ENCODE measurements at places on chromosomes 16 and 17.
A peak's percentile ranks its signal among the peaks of the same experiment; 100 is the strongest.

DNA sequence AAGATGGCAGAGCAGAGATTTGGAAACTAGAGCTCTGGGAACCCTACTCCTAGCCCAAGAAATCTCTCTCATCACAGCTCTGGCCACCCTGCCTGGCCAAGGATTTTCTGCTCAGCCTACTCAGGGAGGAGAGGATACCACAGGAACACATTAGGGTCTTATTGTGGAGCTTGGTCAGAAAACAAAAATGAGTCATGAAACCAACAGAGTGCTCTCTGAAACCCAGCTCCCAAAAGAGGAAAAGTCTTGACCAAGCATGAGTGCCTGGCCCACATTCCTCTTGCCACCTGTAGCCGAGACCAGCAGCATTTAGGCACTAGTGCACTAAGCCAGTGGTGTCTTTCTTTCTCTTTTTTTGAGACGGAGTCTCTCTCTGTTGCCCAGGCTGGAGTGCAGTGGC is 18.1 kb downstream of the SLC13A5 start:
- no peak for DNase-seq

- peak; percentile 68 for DNase-seq
These were observed 5.2 kb upstream of the CDC42EP4 start for GRCh38 chr17:73316919-73317505.

DNA sequence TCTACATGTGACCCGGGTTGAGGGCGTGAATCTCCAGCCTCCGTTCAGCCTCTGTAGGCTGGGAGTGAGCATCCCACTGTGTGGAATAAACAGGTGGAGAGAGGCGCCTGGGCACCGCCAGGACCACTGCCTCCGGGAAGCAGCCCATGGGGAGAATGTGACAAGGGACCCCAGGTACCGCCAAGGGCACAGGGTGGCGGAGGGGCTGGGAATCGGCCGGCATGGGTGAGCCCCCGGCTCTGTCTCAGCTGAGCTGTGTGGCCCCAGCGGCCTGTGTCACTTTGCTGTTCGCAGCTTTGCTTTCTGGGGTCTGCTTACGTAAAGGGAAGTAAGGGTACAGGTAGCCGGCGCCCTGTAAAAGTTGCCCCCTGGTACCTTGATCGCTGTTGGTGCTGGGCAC is 11.5 kb downstream of the GSE1 start:
- DNase-seq: no peak

GRCh38 chr16:50099957-50100648 is 34.3 kb downstream of the HEATR3 start:
- DNase-seq: no peak

DNA sequence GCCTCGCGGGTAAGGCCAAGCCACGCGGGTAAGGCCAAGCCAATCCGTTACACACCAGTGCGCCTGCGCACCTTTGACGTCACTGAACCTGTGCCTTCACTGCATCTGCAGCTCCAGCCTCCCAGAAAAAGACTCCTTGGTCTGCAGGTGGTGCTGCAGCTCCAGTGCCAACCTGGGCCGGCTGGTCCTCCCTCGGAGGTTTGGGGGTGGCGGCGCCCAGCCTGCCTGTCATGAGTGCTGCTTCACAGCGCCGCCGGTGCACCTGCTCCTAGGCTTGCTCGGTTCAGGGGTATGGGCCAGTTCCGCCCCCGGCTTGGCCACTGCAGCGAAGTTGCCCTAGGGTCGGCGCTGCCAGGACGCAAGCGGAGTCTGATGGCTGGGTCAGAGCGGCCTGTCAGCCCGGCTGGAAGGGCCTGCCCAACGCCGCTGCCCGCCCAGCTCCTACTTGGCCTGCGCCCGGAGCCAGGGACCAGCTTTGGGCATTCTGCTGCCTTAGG is 146.6 kb downstream of the USP22 start:
- no peak for DNase-seq

- DNase-seq: no peak
These were observed 88.8 kb downstream of the MRM1 start for GRCh38 chr17:36690190-36690589.

GRCh38 chr17:82064433-82065192 is 991 bp downstream of the DUS1L start:
- DNase-seq: no peak

- DNase-seq: peak; percentile 78
These were observed 14.5 kb downstream of the GLIS2 start for GRCh38 chr16:4330277-4330874.

GRCh38 chr17:42681976-42682721 is at the start of gene CNTNAP1:
CNTNAP1 (plus strand) TSS chr17:42682531; CDS start chr17:42682830, 299 bp downstream.
- DNase-seq: peak; percentile 86

DNA sequence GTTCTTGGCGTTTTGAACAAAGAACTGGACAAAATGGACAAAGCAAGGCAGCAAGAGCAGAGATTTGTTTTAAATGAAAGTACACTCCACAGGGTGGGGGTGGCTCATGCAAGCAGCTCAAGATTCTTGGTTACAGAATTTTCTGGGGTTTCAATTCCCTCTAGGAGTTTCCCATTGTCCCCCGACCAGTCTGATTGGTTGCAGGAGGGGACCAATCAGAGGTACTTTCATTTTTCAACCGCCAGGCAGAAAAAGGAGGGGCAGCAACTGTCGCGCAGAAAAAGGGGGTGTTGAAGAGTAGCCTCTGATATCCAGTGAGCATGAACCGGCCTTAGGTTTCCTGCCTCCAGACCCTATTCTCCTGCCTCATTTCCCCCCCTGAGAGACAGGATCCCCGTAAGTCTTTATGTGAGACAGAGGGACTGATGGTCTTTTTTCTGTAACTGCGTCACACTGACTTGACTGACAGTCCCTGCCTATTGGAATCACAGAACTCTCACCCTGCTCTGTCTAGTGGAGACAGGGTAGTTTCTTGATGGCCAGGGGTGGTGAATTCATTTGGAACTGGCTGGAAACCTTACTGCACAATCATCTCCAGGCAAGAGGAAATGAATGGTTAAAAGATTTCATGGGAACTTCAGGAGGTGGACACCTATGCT is 59.4 kb upstream of the ALOX12 start:
- peak; percentile 27 for DNase-seq

- DNase-seq: no peak
These were observed 188.8 kb downstream of the IRX3 start for GRCh38 chr16:54097774-54098173.

- DNase-seq: no peak
These were observed 96.7 kb downstream of the SOCS1 start for GRCh38 chr16:11159282-11159681.

DNA sequence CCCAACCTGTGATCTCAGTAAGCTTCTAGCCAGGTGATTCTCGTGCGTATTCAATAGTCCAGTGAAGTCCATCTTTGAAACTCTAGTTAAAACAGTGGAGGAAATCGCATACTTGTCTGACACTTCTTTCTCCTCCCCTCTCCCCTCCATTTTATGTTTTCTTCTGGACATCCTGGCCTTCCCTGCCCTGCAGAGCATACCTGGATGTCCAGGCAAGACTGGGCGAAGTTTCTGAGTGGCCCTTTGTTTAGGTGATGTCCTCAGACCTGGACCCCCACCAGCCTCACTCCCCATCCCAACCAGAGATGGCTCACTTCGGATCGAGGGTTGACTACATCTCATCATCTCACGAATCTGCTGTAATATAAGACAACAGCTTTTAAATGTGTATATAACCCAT is 65.7 kb downstream of the CCDC182 start:
- no peak for DNase-seq

DNA sequence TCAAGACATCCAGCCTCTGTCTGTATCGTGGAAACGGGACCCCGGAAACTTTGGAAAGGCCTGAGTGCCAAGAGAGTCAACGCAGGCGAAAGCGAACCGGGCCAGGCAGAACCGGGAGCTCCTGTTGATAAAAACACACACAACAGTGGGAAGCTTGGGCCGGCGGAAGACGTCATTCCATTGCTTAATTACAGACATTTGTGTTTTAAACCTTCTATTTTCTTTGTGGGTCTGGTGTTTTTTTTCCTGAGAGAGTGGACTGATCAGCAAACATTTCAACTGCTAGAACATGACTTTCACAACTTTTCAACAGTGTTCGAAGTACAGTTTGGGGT is 878 bp upstream of the RNF157 start:
- DNase-seq: peak; percentile 7

DNA sequence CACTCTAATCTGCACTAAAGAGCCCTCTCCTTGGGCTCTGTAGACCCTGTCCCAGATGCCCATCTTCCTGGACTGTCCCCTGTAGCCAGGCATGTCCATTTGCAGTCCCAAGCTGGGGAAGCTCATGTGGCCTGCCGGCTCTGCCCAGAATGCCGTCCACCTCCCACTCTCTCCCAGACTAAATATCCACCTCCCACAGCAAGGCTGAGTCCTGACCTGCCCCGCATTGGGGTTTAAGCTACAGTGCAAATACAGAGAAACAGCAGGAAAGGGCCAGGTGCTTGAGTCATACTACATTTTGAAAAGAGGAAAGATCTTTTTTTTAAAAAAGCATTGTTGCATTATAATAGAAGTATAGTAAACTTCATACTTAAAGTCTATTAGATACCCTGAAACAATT is 3.0 kb downstream of the ST6GALNAC2 start:
- no peak for DNase-seq

DNA sequence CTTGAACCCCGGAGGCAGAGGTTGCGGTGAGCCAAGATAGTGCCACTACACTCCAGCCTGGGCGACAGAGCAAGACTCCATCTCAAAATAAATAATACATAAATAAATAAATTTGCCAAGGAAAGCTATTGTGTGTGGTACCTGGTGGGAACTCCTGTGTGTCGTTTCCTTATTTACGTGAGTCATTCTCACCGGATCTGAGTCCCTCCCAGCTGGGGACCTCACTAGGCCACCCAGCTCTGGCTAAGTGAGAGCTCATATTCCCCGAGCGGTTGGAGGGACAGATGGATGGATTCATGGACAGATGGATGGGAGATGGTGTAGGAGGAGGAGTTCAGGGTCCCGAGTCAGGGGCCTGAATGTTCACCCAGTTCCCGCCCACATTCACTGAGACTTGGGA is 22.9 kb upstream of the C1QL1 start:
- no peak for DNase-seq

GRCh38 chr16:54173490-54173889 is 113.1 kb downstream of the IRX3 start:
- no peak for DNase-seq

DNA sequence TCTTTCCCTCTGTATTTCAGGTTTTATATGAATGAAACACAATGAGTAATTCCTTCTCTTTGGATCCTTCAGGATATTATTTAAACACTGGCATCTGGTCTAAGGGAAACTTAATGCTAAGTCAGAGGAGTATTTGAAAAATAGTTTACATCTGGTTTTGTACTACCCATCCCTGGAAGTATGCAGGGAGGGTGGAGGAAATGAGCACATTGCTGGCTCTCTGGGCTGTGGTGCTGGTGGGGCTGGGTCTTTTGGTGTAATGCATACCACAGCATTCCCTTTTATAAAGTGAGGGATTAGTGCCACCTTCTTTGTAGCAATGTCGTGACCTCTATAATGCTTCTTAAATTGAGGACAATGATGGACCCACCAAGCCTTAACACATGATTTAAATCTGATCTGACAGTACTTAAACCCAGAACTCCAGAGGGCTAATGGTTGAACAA is 105.5 kb upstream of the AXIN2 start:
- DNase-seq: no peak

- DNase-seq: peak; percentile 99
These were observed 24.1 kb upstream of the ADORA2B start for GRCh38 chr17:15920758-15921239.

DNA sequence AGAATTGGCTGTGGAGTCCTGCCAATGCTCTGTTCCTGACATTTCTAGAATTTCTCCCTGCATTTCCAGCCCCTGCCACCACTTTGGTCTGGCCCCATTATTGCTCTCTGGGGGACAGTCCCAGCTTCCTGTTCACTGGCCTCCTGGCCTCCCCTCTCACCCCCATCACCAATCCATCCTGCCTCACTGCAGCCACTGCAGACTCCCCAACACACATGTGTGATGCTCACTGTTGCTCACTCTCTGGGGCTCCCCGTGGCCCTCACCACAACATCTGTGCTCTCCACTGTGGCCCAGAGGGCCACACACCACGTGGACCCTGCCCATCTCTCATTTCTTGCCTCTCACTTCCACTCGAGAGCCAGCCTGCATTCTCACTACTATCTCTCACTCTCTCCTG is 64.6 kb downstream of the SREBF1 start:
- DNase-seq: no peak

GRCh38 chr16:68093816-68094613 is 8.8 kb downstream of the NFATC3 start:
- peak; percentile 71 for DNase-seq

DNA sequence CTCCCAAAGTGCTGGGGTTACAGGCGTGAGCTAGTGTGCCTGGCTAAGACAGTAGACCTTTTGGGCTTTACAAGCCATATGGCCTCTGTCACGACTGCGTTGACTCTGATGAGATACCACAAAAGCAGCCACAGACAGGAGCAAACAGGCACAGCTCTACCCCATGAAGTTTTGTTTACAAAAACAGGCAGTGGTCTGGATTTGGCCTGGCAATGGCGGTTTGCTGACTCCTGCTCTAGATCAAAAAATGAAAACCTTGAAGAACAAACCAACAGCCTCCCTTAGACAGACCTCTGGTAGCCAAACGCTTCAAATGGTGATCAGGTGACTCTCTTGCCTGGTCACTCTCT is 20.7 kb downstream of the SLC43A2 start:
- DNase-seq: no peak

GRCh38 chr17:36899250-36900159 is 37.8 kb upstream of the LHX1 start:
- no peak for DNase-seq

- no peak for DNase-seq
These were observed 999 bp upstream of the FLYWCH2 start for GRCh38 chr16:2881783-2882649.

- DNase-seq: no peak
These were observed 5.8 kb downstream of the PLD6 start for GRCh38 chr17:17200311-17200710.

- DNase-seq: no peak
These were observed 16.1 kb upstream of the TNRC6A start for GRCh38 chr16:24713379-24713778.
